Renal cortex interstitium (tissue), 15 donors: ENCODE measurements at places on chromosomes 4 and X. TPM values are rescaled to one million over a fixed set of nuclear protein-coding genes. Genes with fewer than 3 reads are reported as not detected.

SGMS2 gene
- polyA plus RNA-seq: 10.0 TPM

ZCCHC18 gene
- 5.1 TPM for polyA plus RNA-seq

DNA sequence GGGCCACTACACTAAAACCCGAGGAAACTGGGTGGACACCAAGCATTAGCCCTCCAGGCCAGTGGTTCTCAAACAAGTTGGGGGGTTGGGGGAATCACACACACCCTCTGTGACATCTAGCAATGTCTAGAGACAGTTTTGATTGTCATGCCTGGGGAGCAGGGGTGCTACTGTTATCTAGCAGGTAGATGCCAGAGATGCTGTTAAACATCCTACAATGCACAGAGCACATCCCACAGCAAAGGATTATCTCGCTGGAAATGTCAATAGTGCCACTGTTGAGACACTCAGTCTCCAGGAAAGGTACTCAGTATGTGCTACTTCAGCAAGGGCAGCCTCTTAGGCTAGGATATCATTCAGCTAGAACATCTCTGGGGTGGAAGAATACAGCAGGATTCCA lies 1.3 kb downstream of the SMC1A start:
- DNase-seq: no peak

DNA sequence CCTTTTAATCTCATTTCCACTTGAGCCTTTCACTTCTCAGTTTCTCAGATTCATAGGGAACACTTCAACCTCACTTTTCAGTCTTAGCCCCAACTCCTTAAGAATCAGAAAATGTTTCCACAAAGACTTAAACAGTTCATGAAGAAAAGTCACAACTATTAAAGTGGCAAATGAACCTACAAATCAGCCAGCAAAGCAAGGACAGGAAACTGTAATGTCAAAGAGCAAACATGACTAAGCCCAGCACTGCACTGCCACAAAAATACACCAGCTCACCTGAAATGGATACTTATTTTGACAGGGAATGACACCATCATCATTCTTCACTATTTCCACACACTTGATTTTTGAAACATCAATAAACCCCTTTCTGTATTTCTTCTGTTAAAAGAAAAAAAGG lies 41.8 kb upstream of the TXK start:
- no peak for DNase-seq
